ENCODE measurements at places on chromosomes 1 and 21. TPM values are rescaled to one million over a fixed set of nuclear protein-coding genes. Genes with fewer than 3 reads are reported as not detected.

TRMT13 gene
- total RNA-seq, result 31.7 TPM

- DNase-seq, result peak; percentile 8
These were observed 1198.9 kb downstream of the PLA2G4A start for GRCh38 chr1:188027613-188028012.

DNA sequence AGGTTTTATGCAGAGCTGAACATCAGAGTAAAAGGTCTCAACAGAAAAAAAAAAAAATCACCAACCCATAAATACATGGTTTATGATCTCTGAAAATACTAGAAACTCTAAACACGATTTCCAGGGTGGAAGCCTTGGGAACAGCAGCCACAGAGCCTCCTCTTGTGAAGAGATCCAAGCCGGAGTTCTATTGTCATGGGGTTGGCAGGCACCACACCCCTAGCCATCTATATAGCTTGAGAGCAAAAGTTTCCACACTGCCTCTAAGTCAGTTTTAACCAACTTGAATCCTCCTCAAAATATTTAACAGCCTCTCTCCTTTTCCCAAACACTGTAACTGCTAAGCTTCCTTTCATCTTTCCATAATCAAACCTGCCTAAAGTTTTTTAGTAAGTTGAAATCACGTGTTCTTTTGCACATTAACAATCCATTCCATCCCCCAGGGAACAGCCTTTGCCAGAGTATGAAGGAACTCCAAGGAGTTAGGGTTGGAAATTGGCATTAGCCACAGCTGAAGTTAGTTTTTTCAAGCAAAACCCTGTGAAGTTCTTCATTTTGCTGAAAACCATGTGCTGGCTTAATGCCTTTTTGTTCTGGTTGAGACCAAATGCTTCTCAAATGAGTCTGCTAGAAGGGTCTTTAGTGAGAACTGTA lies 13.8 kb upstream of the SEC16B start:
- DNase-seq, result peak; percentile 92

SPRR2B gene
- not detected for total RNA-seq

DNA sequence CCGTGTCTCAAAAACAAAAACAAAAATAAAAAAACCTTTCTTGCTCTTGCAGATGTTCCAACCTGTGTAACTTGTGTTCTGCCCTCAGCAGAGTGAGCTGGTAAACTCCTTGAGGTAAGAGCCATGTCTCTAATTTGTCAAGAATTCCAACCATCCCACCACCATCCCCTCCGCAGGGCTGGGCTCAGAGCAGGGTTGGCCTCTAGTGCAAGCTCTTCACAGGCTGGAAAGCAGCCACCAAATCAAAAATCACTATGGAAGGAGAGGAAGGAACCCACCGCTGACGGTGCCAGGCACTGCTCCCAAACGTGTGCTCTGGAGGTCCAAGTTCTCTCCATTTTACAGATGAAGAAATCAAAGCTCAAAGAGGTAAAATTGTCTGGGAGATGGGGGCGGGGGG lies 9.4 kb downstream of the PLEKHA6 start:
- DNase-seq, result no peak

BMP8A gene
- 1.3 TPM for total RNA-seq

OVAAL gene
- not detected for total RNA-seq

DNA sequence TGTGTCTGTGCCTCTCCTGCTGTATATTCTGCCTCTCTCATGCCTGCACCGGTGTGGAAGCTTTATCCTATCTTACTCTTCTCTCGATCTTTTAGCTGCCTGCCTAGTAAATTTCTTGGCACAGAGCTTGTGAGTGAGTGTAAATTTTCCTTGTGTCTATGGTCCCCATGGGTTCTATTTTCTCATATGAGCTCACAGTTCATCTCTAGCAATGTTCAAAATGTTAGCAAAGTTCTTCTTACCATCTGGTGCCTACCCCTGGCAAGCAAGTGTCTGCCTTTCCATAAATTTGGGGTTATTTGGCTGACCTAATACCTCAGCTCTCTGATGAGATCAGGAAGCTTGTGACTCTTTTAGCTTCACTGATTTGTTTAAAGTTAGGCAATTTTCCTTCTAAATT lies 572.1 kb upstream of the BRINP3 start:
- DNase-seq, result no peak

- no peak for DNase-seq
These were observed 10.7 kb downstream of the AK5 start for GRCh38 chr1:77292551-77292950.

DNA sequence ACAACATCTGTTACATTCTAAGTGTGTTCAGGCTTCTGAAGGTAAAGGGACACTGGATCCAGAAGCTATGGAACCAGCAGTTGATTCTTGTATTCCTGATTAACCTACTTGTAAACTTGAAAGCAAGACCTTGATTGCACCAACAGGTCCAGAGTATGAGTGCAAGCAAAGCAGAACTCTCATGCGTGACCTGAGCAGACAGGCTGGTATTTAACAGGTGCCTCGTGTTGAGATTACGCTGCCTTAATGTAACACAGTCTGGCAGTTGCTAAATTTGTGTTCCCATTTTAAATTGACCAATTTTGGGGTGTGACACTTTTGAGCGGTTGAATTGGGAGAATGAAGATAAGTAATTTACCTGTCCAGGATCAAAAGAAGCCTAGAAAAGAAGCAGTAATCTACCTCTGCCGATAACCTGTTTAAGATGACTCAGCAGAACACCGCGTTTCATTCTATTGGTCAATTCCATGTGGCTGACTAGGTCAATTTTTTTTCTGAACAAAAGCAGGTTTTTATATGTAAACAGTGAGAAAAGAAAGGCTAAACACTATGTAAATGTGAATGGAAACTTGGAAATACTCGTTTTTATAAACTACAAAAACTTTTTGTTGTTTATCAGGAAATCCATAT lies 147.6 kb downstream of the DYRK1A start:
- DNase-seq, result no peak

TRAF3IP3 gene
- total RNA-seq, result 2.1 TPM

DNA sequence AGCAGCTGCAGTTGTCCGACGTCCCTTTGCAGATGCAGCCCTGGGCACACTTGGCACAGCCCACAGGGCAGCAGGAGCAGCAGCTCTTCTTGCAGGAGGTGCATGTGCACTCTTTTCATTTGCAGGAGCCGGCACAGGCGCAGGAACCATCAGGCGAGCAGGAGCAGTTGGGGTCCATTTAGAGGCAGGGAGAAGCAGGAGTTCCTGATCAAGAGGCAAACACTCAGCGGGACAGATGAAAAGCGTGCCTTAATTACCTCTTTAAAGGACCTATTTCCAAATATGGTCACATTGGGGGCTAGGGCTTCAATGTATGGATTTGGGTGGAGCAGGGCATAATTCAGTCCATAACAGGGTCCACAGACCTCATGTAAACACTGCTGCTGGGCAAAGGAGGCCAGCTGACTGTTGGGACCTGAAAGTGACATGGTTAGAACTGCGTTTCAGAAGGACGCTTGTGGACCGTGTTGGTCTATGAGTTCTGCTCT lies 4.3 kb upstream of the CPLANE2 start:
- no peak for DNase-seq

- no peak for DNase-seq
These were observed 22.5 kb downstream of the JMJD4 start for GRCh38 chr1:227712648-227713047.

Data from skin of body (tissue), 3 donors.